ENCODE measurements at places on chromosomes 12 and 14.

DNA sequence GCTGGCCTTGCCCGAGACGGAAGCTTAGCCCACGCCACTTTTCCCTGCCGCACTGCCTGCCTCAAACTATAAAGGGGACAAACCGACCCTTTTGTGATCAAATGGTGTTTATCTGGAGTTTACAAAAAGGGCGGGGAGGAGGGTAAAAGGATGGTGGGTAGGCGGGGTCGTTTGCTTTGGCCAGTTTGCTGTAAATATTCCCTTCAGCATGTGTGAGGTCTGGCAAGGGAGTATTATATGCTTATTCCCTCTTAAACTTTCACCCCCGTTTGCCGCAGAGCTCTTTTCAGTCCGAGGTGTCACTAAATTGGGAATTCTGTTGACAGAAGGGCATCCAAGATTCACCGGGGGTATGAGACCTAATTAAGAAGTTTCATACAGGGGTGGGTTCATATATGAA, 3.8 kb upstream of the TBX3 start:
- DNase-seq = no peak

- no peak for DNase-seq
Measured at GRCh38 chr12:16269946-16270345, 7.5 kb downstream of the SLC15A5 start.

GRCh38 chr14:106844608-106845285, 1318.4 kb downstream of the TMEM121 start:
- no peak for DNase-seq

DNA sequence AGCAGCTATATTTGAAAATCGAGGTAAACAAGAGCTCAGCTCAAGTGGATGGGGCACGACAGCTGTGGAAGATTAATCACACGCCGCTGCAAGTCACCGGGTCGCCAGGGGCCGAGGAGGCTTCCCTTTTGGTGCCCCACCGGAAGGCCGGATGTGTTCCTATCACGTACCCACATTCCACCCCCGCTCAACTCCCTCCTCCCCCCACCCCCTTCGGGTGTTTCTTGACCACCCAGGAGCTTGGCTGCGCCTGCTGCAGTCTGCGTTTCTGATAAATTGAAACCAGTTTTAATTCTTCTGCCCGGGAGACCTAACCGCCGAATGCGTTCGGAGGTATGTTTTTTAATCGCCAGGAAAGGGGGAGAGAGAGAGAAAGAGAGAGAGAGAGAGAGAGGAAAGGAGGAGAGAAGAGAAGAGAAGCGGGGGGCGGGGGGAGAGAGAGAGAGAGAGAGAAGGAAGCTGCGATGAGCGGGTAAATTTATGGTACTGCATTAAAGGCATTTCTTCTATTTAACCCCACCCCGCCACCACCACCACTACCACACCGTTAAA, 1.8 kb downstream of the SLC8A3 start:
- DNase-seq = no peak

DNA sequence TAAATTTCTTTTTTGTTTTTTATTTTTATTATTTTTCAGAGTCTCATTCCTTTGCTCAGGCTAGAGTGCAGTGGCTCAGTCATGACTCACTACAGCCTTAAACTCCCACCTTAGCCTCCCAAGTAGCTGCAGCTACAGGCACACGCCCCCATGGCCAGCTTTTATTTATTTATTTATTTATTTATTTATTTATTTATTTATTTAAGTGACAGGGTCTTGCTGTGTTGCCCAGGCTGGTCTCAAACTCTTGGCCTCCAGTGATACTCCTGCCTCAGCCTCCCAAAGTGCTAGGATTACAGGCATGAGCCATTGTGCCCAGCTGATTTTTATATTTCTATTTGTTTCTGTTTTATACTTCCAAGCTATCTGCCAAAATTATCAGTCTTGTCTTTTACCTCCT, 89.2 kb upstream of the EVL start:
- no peak for DNase-seq

- no peak for DNase-seq
Measured at GRCh38 chr12:110234755-110235154, 46.3 kb upstream of the ATP2A2 start.

DNA sequence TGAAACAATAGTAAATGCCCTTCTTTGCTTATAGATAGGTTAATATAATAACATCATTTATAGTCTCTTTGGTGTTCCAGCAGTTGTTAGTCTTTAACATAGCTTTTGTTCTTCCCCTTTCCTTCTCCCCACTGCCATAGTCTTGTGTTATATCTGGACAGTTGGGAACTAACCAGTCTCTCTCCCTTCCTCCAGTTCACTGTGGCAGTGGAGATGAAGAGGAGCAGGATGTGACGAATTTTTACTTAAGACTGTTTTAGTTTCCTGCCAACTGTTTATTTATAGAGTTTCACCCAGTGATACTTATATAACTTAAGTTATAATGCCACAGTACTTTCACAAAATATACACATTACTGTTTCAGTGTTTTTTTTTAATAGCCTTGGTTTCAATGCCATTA, 277.4 kb downstream of the PDZRN4 start:
- no peak for DNase-seq

DNA sequence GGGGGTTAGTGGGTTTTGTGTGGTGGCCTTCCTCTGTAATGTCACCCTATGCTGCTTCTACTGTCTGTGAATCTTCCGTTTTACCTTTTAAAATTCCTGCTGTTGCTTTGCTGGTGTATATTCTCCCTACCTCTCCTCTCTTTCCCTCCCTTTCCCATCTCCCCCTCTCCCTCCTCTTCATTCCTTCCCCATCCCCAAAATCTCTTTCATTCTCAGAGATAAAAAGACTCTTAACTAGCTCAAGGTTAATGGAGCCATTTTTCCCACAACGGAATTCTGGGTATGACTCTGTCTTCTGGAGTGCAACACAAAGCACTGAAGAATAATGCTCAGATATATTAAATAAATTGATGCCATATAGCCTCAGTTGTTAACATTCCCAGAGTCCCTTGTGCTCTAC, 148.1 kb downstream of the EGLN3 start:
- no peak for DNase-seq

GRCh38 chr14:31263485-31264133, 56.0 kb upstream of the HECTD1 start:
- DNase-seq = no peak

- no peak for DNase-seq
Measured at GRCh38 chr12:106125351-106126095, 13.2 kb downstream of the NUAK1 start.

- no peak for DNase-seq
Measured at GRCh38 chr12:91889059-91889458, 256.6 kb downstream of the BTG1 start.

DNA sequence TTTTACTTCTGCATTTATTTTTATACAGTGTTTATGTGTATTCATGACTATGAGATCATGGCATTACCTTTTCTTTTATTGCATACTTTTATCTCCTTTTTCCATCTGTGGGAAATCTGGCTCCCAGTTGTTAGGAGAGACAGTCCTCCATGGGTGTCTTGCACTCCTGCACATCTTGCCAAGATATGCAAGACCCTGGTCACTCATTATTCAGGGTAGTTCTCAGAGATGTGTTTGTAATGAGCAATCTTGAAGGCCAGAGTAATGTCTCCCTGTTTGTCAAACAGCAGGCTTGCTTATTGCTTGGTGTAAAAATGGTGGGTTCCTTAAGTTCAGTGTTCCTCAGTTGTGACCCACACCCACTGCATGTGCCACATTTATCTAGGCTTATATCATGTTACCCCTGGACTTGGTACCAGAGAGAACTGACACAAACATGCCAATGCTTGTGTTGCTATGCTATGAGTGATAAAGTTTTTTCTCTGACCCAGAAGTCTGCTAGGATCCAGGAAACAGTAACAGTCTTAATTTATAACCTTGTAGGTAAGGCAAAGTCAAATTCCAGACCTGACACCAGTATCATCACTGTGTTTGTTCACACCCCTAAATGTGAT, 36.8 kb downstream of the PPHLN1 start:
- DNase-seq = no peak

DNA sequence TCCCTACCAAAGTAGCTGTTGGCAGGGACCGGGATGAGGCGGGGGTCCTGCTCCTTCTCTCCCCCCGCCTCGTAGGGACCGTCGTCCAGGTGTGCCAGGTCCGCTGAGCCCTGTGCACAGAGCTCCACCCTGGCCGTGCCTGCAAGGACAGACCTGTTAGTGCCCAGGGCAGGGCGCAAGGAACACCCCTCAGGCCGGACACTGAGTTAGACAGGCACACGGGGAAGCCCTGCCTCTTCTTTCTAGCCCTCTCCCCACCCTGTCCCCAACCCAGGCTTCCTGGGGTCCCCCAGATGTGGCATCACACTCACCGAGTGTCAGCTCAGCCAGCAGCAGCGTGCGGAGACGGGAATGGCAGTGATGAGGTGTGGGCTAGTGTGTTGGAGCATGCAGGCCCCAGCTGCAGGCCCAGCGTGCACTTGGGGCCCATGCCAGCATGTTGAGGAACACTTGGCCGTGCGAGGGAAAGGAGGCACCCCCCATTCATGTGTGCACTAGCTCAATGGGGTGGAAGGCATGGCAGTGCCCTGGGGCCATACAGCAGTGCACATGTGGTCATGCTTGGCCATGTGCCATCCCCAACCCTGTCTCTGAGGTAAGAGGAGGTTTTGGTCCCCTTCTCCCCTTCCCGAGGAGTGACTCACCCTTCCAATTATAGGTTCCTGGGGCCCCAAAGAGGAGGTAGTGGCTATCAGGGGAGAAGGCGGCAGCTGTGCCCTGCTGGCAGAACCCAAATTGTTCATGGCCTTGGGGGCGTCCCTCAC, 7.3 kb downstream of the ITGA7 start:
- no peak for DNase-seq

DNA sequence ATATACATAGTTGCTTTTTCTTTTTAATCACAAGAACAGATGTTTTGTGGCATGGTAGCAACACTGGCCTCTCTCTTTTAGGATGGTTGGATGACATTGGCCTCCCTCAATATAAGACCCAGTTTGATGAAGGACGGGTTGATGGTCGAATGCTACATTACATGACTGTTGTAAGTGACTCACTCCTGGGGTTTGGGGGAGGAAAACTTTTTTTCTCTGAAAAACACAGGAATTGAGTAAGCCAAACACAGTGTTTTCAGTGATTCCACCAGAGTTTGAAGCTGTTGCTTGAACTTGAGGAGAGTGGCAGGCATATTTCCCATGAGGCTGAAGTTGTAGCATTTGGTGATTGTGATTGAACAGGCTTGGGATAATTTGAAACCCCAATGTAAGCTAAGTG, 13.7 kb upstream of the REP15 start:
- no peak for DNase-seq

DNA sequence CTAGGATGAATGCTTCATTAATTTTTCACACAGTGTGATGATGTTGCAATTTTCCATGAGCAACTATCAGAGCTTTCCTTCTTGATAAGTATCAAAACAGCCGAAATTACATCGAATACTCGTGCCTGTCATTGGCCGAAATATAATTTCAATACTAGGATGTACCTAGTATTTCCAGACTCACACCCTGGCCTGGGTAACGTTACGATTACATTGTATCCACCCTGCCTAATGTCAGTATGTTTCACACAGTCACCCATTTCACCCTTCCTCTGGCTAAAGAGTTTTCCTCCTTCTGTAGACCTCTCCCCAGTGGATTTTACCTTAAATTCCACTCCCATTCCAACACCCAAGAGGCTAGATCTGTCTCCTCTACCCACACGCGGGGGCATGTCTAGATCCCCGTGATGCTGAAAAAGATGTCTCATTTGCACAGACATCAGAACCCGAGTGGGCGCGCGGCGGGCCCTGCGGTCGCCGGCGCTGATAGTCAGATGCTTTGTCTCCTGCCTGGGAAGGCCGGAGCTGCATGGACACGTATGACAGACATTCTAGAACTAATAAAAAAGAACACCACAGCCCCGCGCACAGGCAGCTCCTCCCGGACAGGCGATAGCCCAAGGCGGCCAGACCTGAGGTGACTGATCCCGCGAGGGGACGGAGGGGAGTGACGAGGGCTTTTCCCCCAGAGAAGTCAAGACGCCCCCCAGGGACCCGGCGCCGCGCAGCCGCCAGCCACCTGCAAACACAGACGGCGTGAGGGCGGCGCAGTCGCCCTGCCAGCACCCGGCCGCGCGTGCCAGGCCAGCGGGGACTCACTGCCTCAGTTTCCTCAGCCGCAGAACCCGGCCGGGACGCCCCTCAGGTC, 723 bp downstream of the KIF21A start:
- peak; percentile 55 for DNase-seq

- DNase-seq = no peak
Measured at GRCh38 chr14:28772613-28773012, 6.0 kb downstream of the FOXG1 start.

- no peak for DNase-seq
Measured at GRCh38 chr12:114274131-114274530, 131.8 kb downstream of the TBX5 start.

DNA sequence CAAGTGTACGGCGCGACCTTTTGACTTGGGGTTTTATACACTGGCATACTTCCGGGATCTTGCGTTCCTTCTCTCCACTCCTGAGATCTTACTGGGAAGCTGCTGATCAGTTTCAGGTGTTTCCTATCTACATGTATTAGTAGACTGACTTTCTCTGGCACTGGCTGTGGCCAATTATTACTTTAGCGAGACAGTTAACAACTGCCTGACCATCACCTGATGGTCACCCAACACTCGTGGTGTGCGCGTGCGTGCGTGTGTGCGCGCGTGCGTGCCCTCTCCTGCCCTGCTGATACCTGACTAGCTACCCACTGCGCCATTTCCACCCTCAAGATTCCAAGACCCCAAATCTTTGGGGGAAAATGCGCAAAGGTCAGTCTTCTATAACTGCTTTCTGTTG, 249.9 kb downstream of the AEBP2 start:
- no peak for DNase-seq

GRCh38 chr12:11564984-11565651, 84.4 kb upstream of the ETV6 start:
- DNase-seq = no peak

DNA sequence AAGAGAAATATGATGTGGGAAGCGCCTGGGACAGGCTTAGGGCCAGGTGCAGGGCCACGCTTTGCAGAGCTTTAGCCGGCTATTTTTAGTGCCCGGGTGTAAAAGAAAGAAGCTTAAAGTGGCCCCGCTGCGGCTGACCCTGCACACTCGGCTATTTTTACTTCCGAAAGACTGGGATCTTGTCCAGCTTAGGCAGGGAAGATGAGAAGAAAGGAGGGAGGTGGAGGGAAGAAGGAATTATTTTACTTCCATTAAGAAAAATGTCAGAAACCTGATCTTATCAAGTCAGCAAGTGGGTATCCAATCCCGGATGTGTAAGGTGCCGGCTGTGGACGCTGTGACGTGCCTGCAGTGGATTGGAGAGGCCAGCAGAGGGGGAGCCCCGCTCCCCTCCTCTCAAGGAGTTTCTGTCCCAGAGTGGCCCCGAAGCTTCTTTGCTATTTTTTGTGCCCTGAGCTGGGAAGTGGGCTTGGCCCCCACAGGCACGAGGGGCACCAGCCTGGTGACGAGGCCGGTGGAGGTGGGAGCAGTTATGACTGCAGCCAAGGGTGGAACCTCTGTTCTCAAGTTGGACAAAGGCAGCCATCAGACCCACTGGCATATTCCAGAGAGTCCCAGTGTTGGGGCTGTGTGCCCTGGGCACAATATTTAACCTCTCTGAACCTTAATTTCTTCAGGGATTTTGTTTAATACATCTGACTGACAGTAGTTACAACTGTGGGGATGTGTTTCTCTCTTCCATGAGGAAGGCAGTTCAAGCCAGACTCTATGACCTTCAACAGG, 97.7 kb downstream of the ESRRB start:
- no peak for DNase-seq

- DNase-seq = no peak
Measured at GRCh38 chr12:88570103-88570502, 10.2 kb downstream of the KITLG start.

Measured in mesothelial cell of epicardium (in vitro differentiated cells).